MCF 10A (cell line): ENCODE measurements at places on chromosomes 13 and 19. TPM values are rescaled to one million over a fixed set of nuclear protein-coding genes. Genes with fewer than 3 reads are reported as not detected.

- H3K27ac ChIP-seq, result no peak overlapping the region
- H3K36me3 ChIP-seq, result no peaks in the 10 kb centered on the region
- H3K27me3 ChIP-seq, result no peaks in the 10 kb centered on the region
- no peak overlapping the region for H3K4me3 ChIP-seq
- no peak for DNase-seq
- H3K4me1 ChIP-seq, result no peaks in the 10 kb centered on the region
Measured at GRCh38 chr13:93422980-93423543, 196.5 kb downstream of the GPC6 start.

Gene ZNF260
- total RNA-seq, result 13.8 and 14.5 TPM in 2 replicates

GRCh38 chr13:48175185-48175584, 57.8 kb upstream of the ITM2B start:
- no peak overlapping the region for H3K27ac ChIP-seq
- H3K27me3 ChIP-seq, result no peaks in the 10 kb centered on the region
- H3K4me3 ChIP-seq, result no peak overlapping the region
- H3K36me3 ChIP-seq, result no peaks in the 10 kb centered on the region
- DNase-seq, result no peak
- no peaks in the 10 kb centered on the region for H3K4me1 ChIP-seq

DNA sequence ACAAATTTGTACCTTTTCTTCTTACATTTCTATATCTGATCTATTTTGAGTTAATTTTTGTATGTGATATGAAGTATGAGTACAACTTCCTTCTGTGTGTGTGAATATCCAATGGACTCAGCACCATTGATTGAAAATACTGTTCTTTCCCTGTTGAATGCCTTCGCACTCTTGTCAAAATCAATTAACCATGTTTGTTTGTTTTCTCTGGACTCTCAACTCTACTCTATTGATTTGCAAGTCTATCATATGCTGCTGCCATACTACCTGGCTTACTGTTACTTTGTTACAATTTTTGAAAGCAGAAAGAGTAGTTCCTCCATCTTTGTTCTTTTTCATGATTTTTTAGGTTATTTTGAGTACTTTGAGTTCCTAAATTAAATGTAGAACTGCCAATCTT, 1437.4 kb upstream of the SPRY2 start:
- no peak overlapping the region for H3K4me3 ChIP-seq
- H3K4me1 ChIP-seq, result peaks cover 4% of the 10 kb centered on the region
- no peaks in the 10 kb centered on the region for H3K36me3 ChIP-seq
- no peak overlapping the region for H3K27ac ChIP-seq
- DNase-seq, result no peak
- H3K27me3 ChIP-seq, result no peaks in the 10 kb centered on the region

GRCh38 chr13:43127827-43128226, 104.4 kb downstream of the DNAJC15 start:
- no peaks in the 10 kb centered on the region for H3K36me3 ChIP-seq
- no peak overlapping the region for H3K4me3 ChIP-seq
- peaks cover 13% of the 10 kb centered on the region for H3K4me1 ChIP-seq
- DNase-seq, result no peak
